ENCODE measurements at places on chromosomes 11 and 22. TPM values are rescaled to one million over a fixed set of nuclear protein-coding genes. Genes with fewer than 3 reads are reported as not detected.

GRCh38 chr22:45292731-45293442 is 8.1 kb downstream of the UPK3A start:
- DNase-seq: no peak

Gene OR8G5
- total RNA-seq: not detected

Gene TYR
- total RNA-seq: not detected

Gene PC
- total RNA-seq: 4.7 TPM

Gene PLA2G3
- total RNA-seq: 2.0 TPM

Gene PRR33
- not detected for total RNA-seq

Measured in epithelial cell of proximal tubule (primary cell).